HuH-7 (cell line): ENCODE measurements at places on chromosomes 1 and 21.
A peak's percentile ranks its signal among the peaks of the same experiment; 100 is the strongest.

GRCh38 chr21:34023691-34024373 is 49.5 kb upstream of the MRPS6 start:
- DNase-seq = no peak

- no peak for DNase-seq
Measured at GRCh38 chr1:32257227-32257508, 6.1 kb downstream of the LCK start.

DNA sequence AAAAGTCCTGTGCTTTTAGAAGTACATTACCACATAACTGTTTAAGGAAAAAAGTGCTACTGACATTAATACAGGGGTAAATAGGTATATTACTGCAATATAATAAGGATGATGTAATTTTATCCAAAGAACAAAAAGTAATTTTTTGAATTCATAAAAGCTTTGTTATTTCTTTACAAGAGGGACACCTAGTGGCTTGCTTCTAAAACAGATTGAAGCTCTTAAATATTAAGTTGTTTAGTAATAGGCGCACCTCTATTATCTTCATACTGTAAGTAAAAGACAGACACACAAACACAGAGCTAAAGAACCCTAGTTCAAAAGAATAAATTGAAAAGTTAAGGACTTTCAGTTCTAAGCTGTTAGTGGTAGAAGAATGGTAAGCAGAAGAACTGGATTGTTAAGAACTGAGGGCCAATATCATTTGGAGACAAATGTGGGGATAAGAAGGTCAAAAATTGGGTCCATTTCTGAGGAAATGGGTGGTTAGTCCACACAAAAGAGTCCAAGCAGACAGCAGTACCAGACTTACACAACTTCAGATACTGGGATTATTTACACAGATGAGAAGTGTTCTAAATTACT is 15.4 kb downstream of the ZNHIT6 start:
- DNase-seq = no peak

DNA sequence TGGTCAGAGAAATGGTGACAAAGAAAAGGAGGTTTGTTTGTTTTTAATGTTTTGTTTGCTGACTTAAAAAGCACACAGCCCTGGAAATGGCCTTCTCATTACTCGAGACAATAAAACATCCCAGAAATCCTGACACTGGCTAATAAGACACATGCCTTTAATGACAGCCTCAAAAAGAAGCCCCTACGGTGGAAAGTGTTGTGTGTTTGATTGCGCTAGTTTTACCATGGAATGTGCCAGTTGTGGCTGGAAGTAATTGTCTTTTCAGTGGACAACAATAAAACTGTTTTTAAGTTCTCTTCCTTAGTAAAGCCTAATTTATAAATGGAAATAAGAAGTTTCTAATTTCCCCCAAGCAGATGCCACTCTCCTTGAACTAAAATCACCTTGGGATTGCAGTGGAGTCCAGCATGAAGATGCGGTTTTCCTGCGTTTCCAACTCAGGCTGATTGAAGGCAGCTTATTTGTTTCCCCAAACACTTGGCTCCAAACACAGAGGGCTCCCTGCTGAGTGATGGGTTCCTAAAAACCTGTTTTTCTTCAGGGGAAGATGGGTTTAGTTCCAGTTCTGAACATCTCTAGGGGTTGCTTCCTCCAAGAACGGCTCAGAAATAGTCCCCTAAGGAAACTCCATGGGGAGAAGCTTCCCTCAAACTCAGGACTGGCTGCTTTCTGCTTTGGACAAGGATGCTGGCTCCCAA is 54.3 kb downstream of the CD247 start:
- DNase-seq = no peak

GRCh38 chr1:148388260-148389026 is 94.7 kb downstream of the PPIAL4G start:
- DNase-seq = no peak

DNA sequence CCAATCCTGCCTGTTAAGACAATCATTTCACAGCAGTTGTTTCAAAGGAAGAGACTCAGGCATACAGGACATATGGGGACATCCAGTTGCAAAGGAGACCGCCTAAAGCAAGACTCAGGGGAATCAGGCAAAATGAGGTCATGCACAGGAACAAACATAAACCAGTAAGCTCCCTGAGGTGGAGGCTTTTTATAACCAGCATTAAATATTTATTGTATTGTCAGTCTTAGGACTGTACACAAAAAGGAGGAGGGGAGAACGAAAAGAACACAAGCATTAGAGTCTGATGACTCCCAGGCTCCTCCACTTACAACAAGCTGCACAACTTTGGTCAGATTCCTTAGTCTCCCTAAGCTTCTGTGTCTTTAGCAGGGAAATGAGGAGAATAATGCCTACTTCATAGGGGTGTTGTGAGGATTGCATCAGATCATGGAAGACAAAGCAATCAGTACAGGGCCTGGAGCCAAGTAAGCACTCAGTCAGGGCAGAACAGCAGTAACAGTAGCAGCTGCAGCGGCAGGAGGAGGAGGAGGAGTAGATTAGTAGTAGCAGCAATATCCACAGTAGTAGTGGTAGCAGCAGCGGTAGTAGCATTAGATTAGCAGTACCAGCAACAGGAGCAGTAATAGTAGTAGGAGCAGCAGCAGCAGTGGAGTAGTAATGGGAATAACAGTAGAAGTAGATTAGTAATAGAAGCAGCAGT is 54.2 kb upstream of the SPATA6 start:
- no peak for DNase-seq

DNA sequence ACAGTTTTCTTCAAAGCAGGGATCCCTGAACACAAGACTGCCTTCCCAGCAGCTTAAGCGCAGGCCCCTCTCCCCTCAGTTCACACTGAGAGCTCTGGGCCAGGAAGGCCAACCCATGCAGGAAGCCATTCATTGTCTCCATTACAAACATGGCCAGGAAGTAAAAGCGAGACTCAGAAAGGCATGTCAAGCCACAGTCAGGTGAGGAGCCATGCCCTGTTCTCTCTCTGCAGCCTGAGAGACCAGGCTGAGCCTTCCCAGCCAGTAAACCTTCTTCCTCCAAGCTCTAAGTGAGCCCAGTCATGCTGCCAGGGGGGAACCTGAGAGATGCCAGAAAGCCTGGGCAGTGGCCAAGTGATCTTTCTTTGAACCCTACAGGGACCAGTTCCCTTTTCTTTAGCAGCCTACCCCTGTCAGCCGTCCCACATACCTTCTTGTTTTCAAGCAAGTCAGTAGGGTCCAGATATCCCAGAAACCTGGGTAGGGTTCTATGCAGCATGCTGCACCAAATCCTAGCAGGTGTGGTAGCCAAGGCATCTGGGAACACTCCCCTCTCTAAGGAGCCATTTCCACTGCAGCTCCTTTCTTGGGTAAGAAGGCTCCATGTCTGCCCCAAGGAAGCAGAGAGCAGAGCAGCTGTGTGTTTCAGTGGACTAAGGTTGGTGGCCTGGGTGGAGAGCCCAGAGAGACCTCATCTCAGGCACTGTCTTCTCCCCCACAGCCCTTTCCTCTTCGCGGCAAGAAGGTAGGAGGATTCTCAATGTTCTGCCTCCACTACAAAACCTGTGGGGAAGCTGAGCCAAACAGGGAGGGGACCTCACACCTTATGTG is 977 bp downstream of the TRAF3IP3 start:
- no peak for DNase-seq

GRCh38 chr1:1342584-1343115 is 6.6 kb downstream of the DVL1 start:
- DNase-seq = no peak

DNA sequence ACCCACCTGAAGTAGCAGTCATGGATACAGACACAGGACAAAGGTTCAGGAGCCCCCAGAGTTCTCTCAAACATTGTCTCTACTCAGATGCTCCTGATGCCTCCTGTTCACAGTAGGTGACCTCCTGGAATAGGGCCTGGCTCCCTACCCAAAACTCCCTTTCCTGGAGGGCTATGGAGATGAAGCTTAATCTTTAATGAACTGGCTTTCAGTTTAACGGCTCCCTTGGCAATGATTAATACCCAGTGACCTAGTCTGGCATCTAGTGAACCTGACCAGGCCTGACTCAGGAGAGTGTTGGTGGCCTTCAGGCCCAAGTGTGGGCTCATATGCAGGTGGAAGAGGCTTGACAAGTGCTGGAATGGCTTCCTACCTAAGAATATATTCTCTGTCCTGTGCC is 65.2 kb upstream of the TRABD2B start:
- no peak for DNase-seq

DNA sequence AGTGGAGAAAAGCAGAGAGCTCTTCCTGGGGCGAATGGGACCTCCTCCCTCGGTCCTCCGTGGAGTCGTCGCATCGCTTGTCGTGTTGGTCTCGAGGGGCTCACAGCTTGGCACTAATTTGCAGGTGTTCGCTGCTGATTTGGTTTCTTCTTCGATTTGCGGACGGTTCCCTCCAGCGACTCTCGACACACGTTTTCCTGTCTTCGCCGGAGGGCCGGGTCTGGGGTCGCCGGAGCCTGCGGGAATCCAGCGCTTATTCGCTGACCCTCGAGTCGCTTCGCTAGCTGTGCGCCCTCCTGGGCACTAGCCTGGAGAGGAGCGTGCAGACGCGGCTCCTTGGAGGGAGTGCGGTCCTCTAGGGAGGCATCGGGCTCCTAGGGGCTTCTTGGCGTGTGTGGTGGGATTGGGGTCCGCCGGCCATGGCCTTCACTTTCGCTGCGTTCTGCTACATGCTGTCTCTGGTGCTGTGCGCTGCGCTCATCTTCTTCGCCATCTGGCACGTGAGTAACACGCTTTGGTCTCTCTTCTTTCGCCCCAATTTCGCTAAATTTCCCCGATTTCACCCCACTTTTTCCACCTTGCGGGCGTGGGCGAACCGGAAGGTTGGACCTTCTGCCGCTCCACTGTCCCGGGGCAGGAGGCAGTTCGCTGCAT is 766 bp downstream of the CNIH3 start:
- DNase-seq = no peak

- DNase-seq = no peak
Measured at GRCh38 chr21:41506005-41506594, 1.9 kb downstream of the TMPRSS2 start.

- no peak for DNase-seq
Measured at GRCh38 chr21:44329971-44330681, 9.1 kb downstream of the CFAP410 start.

GRCh38 chr1:159937054-159937750 is 8.2 kb downstream of the IGSF9 start:
- no peak for DNase-seq

DNA sequence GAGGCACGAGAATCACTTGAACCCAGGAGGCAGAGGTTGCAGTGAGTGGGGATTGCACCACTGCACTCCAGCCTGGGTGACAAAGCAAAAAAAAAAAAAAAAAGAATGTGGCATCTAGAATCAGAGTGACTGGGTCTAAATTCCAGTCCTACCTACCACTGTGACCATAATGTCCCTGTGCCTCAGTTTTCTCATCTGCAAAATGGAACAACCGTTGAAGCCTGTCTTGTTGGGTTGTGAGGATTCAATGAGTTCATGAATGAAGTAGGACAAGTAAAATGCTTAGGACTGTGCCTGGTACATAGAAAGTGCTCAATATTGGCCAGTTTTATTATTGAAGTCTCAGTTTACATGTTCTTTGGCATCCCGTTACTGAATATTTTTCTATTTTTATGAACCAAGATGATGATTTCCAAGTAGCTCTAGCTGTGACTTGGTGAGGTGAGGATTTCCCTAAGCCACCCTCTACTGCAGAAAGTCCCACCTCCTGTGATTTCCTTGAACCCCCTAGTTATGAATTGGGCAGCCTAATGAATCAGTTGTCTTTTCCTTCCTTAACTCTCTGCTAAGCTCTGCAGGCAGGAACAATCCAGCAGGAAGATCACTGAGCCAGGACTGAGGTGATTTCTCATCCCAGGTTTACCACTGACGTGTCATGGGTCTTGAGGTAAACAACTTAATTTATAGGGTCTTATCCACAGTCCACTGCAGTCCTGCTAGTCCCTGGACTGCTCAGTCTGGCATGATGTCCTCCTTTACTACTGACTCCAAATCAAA is 18.9 kb upstream of the MEAF6 start:
- no peak for DNase-seq

- no peak for DNase-seq
Measured at GRCh38 chr1:90834354-90834885, 117.3 kb upstream of the BARHL2 start.

GRCh38 chr1:8315573-8316475 is 2.1 kb upstream of the SLC45A1 start:
- peak; percentile 53 for DNase-seq

DNA sequence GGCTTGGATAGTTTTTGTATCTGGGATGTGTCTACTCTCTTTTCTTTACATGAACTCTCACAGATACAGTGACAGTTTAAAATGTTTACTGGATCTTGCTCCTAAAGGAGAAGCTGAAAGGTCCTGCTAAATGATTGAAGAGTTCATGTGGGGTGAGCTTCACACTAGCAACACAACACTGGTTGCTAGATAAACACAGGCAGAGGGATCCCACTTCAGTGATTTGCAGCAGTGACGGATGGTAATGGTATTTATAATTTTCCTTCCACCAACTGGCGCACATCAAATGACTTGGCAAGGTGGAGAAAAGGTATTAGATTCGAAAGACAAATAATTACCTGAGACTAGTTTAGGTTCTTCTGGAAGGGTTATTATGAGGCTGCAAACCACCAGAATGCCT is 270.2 kb downstream of the TBX15 start:
- DNase-seq = no peak

- no peak for DNase-seq
Measured at GRCh38 chr1:172393354-172393753, 27.1 kb upstream of the C1orf105 start.

DNA sequence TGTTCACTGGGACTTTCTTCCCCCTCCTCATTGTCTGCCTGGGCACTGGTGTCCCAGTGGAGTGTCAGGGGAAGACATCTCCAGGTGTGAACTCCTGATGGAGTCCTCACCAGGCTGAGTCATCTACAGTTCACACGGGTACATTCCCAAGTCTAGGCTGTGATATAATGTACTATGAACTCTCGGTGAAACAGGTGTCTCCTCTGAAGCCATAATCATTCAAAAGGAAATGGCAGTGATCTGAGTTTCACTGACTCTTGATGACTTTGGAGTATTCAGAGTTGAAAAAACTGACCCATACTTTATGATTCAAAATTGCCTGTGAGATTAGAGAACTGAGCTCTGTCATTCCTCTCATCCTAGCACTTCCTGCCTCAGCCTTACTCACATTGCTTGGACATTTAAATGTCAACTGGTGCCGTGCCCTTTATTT is 9.1 kb downstream of the LAMC2 start:
- no peak for DNase-seq

GRCh38 chr1:186291271-186291670 is 83.8 kb downstream of the TPR start:
- no peak for DNase-seq

DNA sequence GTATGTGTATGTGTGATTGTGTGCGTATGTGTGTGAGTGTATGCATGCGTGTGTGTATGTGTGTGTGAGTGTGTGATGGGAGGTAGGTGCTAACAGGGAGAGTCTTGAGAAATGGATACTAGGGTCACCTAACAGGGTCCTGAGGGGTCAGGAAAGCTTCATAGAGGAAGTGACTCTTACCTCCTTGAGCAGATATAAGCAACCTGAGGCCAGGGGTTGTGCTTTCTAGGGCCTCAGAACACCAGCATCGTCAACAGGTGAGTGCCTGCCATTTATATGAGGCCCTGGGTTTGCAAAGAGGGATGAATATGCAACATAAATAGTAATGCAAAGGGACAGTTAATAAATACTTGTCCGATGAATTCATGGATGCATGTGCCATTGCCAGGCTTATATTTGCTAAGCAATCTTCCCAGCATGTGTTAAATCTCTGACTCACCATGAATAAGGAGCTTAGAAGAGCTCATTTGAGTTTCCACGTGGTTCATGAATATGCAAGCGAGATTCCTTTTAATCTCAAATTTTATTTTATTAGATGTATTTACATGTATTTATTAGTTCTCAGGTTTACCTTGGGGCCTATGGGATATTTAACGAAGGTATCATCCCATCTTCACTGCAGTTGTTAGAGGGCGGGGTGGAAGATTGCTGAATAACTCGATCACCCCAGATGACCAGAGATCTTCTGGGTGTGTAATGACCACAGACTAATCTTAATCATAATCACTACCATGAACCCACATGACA is 438.3 kb downstream of the CAMTA1 start:
- DNase-seq = no peak
